ENCODE measurements at places on chromosomes 1 and 21.

DNA sequence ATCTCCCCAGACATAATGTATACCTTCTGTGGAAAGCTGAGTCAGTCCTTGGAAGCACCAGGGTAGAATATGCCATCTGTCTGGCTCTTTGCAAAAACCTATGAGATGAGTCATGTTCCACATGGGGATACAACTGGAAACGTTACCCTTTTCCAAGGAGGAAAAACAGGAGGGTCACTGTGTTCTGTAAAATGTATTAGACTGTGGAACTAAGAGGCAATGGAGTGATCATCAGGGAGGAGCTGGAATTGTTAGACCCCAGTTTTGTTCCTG is 16.1 kb upstream of the PSMD4 start:
- peak; percentile 82 for DNase-seq

DNA sequence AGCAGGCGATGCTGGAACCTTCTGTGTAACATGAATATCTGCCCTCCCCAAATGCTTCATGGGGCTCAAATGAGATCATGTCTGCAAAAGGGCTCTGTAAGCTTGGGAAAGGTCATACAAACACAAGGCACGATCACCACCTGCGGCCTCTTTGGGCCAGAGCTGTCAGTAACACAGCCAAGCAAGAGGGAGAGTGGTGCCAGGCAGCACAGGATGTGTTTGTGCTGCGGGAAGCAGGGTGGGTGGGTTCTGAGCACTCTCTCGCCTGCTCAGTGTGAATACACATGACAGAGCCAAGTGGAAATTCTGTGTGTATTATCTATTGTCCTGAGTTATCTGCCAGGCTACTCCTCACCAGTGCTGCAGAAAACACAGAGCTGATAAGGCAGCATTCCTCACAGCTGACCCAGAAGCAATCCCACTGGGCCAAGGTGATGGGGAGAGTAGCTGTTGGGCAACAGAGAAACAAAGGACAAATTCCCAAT is 101.2 kb downstream of the LAMC2 start:
- no peak for DNase-seq

GRCh38 chr1:198467342-198467741 is 73.1 kb downstream of the ATP6V1G3 start:
- no peak for DNase-seq

DNA sequence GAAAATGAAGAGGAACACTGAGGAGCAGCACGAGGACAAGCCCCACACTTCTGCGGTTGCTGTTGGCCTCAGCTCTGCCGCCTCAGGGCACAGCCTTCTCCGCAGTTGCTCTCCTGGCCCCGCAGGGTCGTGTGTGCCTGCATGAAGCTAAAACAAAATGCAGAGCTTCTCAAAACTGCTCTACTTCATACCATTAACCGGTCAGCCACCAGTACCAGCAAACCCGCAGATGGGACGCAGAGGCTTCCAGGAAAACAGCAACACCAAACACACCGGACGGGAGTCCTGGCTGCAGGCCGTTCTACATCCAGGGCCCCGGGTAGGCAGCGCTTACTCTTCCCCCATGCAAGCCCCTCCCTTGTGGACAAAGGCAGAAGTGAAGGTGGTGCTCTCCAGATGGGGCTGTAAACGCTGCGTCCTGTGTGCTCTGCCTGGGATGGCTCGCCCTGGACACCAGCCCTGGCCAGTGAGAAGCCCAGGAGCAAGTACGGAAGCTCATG is 7.1 kb upstream of the C1orf159 start:
- no peak for DNase-seq

DNA sequence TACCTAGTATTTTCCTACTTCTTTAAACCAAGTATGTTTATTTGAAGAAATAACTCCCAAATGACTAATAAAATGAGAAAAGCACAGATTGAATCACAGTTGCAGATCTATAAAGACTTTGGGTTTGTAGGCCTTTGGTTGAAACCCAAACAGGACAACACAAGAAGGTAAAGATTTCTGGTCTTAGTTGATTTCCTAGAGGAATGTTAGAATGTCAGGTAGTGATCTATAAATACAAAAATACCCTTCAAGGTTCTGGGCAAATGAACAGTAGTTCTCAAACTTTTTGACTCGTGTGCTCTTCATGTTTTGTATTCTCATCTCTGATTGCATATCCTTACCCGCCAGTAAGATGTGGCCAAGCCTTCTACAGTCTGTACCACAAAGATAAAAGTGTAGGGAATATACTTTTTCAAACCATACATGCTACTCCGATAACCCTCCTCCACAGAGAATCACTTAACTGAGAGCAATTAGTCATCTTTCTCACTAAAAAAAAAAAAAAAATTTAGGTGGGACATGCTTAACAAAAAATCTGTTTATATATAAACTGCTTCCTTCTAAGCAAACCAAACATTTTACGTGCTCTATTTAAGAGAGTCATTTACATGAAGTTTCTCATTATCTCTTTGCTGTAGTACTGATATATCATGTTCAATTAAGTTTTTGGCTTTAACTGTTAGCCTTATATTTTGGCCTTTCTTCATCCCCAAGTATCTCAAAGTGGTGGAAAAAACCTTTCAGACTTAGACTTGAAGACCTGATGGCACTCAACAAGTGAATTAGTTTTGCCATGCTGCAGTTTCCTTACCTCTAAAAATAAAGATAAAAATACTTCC is 36.0 kb downstream of the CNIH4 start:
- no peak for DNase-seq

DNA sequence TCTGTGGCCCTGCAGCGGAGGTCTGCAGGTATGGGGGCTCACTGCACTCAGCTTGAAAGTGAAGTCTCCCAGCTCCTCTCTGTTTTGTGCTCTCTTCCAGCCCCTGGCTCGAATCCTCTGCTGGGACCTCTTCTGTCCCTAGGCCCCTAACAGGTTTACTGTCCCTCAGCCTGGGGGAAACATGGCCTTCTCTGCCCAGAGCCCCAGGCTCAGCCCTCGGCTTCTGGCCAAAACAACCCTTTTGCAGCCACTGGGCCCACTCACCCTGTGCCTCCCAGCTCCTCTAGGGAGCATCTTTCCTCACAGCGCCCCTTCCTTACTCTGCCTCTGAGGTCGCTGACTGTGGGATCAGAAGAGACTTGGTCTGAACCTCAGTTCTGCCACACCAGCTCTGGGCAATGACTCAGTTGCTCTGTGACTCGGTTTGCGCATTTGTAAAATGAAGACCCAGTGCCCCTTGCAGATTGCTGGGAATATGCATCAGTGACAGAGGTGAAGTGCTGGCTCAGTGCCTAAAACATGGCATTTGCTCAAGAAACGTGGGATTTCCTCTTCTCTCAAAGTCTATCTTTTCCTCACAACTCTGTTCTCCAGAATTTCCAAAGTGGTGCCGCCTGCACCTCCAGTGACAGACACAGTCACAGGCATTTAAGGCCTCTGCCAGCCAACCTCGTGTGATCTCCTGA is 26.5 kb upstream of the TENT5C start:
- no peak for DNase-seq

Data from AG20443 (cell line).